Cardiac fibroblast (primary cell): ENCODE measurements at places on chromosomes 12 and 14.
A peak's percentile ranks its signal among the peaks of the same experiment; 100 is the strongest.

- no peak for DNase-seq
These were observed 206.9 kb upstream of the AMIGO2 start for GRCh38 chr12:47286676-47287075.

DNA sequence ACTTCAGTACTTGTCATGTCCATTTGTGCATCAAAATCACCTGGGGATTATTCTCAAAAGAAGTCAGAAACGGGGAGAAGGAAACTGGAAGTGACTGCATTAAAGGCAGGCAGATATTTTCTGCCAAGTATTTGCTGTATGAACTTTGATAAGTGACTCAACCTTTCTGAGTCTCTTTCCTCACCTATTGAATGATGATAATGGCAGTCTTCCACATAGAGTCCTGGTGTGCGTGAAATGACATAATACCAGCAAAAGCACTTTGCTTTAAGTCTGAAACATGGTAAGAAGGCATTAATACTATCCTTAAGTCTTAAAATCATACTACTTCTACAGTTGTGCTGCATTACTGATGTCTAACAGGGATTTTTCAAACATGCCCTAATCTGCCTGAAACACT lies 278.5 kb downstream of the ADAMTS20 start:
- DNase-seq = peak; percentile 21

GRCh38 chr12:96249196-96250118 lies 55.3 kb downstream of the ELK3 start:
- DNase-seq = peak; percentile 74

DNA sequence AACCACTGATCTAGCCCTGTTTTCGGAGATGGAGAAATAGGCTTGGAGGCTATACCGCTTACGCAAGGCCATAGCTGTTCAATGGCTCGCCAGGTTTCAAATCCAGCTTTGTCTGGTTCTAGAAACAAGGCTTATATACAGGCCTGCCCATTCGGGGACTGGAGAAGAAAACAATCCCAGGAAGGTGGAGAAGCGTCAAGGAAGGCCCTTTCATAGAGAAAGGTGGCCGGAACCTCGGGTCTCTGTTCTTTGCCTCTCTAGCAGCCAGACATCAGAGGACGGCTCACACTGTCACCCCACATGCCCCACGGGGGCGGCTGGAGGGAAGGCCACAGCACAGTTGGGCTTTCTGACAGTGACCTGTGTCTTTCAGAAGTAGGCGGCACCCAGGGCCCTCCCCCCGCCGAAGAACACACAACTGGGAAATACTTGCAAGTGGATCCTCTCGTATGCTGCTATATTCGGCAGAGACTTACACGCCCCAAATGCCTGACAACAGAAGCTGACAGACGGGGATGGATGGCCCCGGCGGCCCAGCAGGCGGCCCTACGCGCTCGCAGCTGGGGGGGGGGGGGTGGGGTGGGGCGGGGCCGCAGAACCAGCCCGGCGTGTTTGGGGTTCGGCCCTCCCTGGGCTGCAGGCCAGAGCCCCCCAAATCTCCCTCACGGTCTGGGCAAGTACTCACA lies 4.5 kb upstream of the SETD1B start:
- DNase-seq = peak; percentile 82

DNA sequence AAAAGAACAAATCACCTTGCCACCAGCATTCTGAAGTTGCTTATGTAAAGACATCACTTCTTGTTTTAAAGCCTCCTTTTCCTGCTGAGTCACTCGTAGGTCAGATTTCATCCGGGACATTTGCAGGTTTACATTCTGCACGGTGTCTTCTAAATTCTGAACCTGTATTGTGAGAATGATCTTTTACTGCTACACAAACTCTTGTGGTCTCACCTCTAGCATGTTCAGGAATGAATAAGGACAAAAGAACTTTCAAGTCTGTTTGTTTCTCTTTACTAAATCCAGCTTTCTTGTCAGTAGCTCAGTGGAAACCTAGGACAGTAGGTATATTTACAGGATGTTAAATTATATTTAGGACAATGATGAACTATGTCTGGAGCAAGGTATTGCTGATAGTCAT lies 73.5 kb upstream of the SAV1 start:
- DNase-seq = peak; percentile 18

DNA sequence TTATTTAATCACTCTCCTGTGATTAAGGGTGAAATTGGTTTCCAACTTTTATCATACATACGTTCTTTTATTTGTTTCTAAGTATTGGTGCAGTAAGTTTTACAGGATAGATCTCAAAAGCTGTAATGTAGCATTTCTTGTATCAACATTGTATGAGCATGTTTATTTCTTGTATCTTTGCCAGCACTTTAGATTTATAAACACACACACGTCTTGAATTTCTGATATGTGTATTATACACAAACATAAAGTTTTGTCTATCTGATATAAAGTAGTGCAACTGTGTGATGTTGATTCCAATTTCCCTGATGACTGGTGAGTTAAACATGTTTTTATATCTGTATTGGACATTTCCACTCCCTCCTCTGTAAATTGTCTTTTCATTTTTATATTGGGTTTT lies 134.7 kb downstream of the NOVA1 start:
- no peak for DNase-seq

DNA sequence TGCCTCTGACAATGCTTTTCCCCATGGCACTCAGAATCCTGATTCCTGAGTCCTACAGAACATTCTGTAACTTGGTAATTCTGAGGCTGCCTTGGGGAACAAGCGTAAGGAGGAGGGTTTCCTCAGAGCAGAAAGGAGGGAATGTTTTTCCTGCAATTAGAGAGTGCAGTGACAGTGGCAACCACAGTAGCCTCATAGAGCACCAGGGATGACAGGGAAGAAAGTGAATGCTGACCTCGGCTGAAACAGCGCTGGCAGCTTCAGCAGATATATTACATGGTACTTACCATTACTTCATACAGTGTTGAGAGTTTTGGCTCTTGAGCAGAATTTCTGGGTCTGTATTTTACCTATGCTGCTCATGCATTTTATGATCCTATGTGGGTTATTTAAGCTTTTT lies 757.1 kb downstream of the NRXN3 start:
- DNase-seq = no peak

- no peak for DNase-seq
These were observed 30.0 kb downstream of the TUNAR start for GRCh38 chr14:95906591-95906990.

DNA sequence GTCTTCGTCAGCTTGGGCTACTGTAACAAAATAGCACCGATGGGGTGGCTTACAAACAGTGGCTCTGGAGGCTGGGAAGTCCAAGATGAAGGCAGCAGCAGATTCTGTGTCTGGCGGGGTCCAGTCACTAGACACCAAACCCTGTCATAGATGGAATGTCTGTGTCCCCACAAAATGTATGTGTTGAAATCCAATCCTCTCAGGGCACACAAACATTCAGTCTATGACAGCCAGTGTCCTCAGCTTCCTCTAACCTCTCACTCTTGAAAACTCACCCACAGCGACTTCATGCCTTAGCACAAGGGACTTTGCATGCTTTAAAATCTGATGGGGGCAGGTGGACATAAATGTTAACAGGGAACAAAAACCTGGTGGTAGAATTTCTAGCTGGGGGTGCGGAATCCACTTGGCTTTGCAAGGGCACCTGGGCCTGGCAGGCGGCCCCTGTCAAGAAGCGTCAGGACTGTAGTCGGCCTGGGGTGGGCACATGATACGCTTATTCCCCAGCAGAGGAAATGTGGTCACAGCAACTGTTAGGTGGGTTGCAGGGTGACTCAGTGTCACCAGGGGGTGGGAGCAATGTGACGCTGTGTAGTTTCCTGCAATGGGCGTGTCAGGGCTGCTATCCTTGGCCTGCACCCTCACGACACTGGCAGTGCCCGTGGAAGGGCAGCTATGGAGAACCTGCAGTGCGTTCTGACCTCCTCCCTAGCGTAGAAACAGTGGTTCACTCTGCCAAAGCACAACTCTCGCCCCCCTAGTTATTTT lies 17.7 kb downstream of the RIN3 start:
- no peak for DNase-seq

DNA sequence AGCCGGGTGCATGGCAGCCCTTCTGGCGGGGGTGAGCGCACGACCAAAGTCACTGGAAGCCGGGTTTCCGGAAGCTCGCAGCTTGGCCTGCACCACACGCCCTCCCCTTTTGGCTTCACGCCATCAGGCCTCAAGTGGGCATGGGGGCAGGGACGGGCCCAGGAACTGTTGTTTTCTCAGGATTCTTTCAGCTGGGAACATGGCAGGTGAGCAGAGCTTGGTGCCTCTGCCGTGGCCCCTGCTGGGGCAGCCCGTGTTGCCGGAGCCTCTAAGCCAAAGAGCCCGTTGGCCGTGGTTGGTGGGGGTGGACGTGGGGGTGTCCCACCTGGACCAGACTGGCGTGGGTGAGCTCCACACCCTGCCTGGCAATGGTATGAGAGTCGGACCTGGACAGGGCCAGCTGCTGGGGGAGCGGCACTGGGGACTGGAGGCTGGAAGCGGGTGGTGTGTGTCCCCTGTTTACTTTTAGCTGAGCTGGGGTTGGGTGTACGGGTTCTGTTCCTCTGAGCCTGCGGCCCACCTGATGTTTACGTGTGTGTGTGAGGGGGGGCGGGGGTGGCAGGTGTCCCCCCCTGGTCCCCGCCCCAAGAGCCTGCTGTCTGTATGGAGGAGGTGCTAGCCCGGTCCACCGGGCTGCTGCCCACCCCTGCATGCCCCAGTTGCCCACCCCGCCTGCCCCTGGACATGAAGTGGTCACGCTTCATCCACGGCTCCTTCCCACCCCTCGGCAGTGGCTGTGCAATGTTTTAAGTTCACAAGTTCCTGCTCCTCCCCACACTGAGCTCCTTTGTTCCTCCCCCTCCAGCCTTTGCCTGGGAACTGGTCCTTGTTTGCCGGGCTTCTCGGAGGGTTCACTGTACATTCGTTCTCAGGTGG lies 28.7 kb upstream of the PLD4 start:
- no peak for DNase-seq

DNA sequence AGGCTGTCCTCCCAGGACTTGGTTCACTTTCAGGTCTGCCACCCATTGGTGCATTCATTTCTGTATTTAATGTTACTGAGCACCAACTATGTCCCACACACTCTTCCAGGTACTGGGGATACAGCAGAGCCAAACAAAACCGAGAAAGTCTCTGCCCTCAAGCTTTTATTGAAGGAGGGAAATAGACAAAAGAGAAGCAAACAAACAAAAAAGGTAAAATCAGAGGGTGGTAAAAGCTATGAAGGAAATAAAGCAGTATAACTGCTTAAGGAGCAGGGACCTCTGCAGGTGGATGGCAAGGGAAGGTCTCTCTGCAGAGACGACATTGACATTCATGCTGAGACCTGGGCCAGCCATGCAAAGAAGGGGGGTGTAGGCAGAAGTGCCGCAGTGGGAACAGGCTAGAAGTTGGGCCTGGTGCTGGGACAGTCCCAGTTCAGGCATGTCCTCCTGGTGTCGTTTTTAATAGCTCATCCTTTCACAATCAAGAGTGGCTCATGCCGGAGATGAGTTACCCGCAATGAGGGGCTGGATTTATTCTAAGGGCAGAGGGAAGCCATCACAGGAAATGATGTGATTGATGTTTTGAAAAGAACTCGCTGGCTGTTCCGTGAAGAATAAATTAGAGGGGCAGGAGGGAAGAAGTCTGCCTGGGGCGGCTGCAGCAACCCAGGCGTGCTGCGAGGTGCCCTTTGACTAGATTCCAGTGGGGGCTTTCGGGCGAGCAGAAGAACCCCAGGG lies 72.8 kb downstream of the IRF2BPL start:
- DNase-seq = peak; percentile 78

DNA sequence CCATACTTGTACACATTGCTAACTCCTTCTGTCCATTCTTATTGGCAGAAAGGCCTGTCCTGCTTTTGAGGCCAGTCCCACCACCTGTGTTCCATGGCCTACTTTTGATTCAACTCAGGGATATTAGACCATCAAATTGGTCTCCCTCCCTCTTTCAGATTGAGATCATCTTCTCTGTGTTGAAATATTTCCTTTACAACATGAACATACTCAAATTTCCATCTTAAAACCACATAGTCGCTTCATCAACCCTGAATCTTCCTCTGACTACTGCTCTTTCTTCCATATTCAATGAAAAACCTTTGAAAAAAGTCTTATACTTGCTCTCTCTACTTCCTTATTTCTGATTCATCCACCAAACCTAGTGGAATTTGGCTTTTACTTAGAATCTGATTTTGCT lies 34.9 kb downstream of the TRMT5 start:
- no peak for DNase-seq
